ENCODE measurements at places on chromosomes 12 and 14.

GRCh38 chr14:102389246-102389645 lies 26.5 kb downstream of the TECPR2 start:
- no peak for DNase-seq

DNA sequence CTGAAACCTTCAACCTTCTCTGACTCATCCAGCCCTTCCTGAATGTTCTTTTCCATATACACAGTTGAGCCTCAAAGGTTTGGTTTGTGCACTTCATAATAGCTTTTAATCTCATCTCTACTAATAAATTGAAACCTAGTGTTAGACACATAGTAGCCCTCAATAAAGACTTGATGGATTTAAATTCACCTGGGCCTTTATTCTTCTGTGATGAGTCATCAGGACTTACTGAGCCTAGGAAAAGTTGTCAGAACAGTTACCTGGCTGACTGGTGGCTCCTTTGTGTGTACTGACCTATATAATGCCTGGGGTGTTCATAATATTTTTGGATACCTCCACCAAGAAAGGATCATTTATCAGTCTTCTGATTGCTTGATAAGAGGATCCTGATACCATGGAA lies 86.4 kb upstream of the NTF3 start:
- DNase-seq = no peak

- DNase-seq = no peak
Measured at GRCh38 chr14:92463141-92463540, 50.4 kb upstream of the RIN3 start.

GRCh38 chr14:96359959-96360358 lies 3.2 kb downstream of the ATG2B start:
- DNase-seq = no peak

DNA sequence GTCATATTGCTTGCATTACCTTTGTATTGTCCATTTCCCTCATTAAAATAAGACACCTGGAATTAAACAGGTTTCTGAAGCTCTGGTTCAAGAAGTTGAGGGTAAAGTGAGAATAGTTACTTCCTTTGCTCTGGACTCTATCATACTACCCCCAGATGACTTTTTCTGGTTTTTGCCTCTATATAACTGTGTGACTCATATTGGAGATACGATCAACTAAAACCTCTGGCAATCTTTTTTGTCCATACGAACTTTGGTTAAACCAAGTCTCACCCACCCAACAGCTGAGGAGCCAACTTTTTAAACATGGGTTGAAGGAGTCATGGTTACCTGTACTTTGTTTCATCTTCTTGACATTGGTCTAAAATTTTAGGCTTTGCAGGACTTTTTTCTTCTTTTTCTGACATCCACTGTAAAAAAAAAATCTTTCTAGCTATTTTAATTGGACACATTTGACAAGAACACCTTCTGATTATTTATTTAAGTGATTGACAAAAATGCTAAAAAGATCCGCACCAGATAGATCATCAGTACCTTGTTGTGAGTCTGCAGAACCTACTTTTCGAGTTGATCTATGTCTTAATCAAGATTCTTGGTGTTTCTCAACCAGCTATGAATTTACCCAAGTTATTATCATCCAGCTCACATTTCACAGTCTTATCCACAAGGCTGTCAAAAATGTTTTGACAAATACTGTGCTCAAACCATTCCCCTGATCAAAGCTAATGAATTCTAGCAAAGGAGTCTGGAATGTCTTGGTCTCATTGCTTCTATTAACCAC lies 166.0 kb downstream of the IPO8 start:
- DNase-seq = no peak

- no peak for DNase-seq
Measured at GRCh38 chr12:8828257-8829124, 6.1 kb downstream of the A2ML1 start.

GRCh38 chr14:100222224-100223093 lies 16.5 kb upstream of the YY1 start:
- no peak for DNase-seq

GRCh38 chr14:98173305-98173704 lies 1098.7 kb downstream of the BCL11B start:
- no peak for DNase-seq

DNA sequence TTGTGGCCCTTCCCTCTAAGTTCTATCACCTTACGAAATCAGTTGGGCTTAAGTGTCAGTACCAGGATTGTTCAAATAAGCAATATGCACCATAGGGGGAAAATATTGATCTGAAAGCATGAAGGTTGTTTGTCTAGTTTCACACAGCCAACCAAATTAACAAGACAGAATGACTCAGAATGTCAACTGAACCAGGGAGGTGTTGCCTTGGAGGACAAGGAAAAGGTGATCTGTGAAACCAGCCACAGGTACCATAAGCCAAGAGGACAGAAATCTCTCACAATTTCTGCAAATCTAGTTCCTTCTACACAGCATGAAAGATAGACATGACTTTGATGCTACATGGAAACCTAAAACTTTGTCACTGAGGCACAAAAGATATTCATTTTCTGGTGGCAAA lies 297.9 kb downstream of the BCL11B start:
- DNase-seq = no peak

GRCh38 chr12:132143336-132144071 lies 615 bp downstream of the DDX51 start:
- no peak for DNase-seq

GRCh38 chr12:96824838-96825236 lies 82.2 kb upstream of the NEDD1 start:
- no peak for DNase-seq

DNA sequence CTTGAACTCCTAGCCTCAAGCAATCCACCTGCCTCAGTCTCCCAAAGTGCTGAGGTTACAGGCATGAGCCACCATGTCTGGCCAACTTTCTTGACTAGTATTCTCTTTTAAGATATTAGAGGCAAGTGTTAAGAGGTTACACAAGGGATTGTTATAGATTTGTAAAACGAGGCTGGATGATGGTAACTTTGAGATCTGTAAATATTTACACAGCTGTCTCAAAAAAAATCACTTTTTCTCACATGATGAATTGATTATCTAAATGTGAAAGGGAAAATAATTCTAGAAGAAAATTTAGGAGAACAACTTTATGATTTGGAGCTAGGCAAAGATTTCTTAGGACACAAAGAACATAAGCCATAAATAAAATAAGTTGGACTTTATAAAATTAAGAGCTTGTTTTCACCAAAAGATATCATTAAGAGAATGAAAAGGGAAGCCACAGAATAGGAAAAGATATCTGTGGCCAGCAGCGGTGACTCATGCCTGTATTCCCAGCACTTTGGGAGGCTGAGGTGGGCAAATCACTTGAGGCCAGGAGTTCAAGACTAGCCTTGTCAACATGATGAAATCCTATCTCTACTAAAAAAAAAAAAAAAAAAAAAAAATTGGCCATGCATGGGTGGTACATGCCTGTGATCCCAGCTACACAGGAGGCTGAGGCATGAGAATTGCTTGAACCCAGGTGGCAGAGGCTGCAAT lies 77.4 kb downstream of the BBS10 start:
- no peak for DNase-seq

- DNase-seq = peak; percentile 99
Measured at GRCh38 chr12:20212658-20213555, 155.4 kb upstream of the PDE3A start.

All from glomerular endothelial cell (primary cell).